NCI-H1930 (cell line): ENCODE measurements at places on chromosomes 2 and 18.

DNA sequence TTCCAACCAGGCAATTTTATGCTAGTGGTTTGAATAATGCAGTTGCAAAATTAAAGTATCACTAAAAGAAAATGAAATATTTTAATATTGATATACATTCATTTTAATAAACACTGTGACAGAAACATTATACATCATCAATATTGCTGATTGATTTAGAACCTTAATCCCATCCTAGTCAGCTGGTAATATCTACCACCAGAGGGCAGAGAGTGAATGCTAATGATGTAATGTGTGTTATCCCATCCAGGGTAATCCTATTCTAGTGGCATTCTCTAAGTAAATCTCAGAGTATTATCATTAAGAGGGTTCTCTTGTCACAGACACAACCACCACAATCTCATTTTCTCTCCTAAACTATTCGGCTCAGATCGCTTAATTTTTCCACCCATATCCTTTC is 477.4 kb downstream of the CPS1 start:
- peak; percentile 32 for DNase-seq

GRCh38 chr2:85032621-85033020 is 61.7 kb downstream of the KCMF1 start:
- no peak for DNase-seq

DNA sequence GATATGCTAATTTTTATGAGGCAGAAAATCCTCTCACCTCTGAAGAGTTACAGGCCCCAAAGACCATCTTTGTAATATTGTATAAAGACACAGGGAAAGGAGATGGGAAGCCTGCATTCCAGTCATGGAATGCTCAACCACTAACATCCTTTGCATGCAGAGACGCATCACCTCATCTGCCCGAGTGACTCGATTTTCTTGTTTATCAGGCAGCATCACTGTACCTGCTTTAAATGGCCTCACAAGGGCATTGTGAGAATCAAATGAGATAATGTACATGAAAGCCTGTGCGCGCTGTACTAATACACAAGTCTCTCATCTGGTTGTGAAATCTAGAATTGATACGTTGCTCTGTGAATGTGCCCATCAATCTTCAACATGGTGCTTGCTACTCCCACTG is 10.2 kb upstream of the TMEM247 start:
- no peak for DNase-seq

GRCh38 chr2:81481994-81482368 is 1177.4 kb upstream of the LRRTM1 start:
- peak; percentile 42 for DNase-seq

DNA sequence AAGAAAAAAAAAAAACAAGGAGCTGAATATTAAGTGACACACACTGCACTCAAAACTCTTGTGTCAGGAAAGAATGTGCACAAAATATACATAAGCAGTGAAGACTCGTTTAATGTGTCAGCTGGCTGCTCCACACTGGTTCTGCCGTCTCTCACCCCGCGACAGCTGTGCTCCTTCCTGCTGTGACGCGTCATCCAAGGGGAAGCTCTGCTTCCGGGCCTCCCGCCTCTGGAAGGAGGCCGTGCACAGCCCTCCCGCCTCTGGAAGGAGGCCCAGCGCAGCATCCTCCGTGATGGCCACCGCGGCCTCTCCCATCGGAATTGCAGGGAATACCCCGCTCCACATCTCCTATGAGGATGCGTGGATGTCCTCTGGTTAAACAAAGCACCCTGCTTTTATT is 151.0 kb downstream of the HDAC4 start:
- DNase-seq, result no peak

DNA sequence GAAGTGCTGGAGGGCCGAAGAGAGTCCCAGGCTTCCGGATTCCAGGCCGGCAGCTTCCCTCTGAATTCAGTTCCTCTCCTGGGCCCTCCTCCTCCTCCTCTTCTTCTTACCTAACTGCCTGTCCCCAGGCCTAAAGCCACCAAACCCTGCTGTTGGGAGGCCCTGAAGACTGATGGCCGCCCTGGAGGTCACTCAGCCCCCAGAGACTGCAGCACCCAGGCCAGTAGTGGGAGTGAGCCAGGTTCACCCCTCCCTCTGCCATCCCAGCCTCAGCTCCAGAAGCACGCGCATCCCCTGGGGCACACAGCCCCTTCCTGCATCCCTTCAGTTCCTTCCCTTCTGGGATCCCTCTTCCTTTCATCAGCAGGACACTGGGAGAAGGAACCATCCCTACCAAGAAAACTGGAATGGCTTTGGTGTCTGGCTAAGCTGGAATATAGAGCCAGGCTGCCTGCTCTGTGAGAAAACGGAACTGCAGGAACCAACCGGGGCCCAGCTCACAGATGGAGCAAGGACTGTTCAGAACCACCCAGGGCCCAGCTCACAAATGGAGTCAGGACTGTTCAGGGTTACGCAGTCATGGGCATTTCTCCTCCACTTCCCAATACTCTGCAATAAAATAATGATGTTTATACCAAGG is 127.4 kb downstream of the NDUFA10 start:
- DNase-seq, result no peak

GRCh38 chr2:59741840-59742239 is 811.6 kb downstream of the BCL11A start:
- DNase-seq, result no peak

DNA sequence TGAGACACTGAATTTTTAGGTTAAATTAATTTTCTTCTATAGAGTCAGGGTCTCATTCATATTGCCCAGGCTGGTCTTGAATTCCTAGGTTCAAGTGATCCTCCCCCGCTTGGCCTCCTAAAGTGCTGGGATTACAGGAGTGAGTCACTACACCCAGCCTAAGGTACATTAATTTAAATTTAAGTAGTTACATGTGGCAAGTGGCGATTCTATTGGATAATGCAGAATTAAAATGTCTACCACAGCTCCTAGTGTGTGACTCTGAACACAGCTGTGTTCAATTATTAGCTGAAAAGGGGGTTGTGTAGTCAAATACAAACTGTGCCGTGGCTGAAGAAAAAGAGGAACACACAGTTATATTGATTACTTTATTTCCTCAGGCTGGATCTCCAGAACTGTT is 2.2 kb upstream of the CAD start:
- DNase-seq, result no peak
